Activated CD4-positive, alpha-beta T cell treated with anti-CD3 and anti-CD28 coated beads for 48 hours (primary cell): ENCODE measurements at places on chromosomes 11 and 22.
A peak's percentile ranks its signal among the peaks of the same experiment; 100 is the strongest.

- DNase-seq: no peak
Observed at GRCh38 chr11:44445500-44446365, 119.7 kb upstream of the CD82 start.

GRCh38 chr11:94749369-94749768 is 18.8 kb upstream of the AMOTL1 start:
- DNase-seq: no peak

GRCh38 chr22:32728291-32728690 is 73.2 kb upstream of the TIMP3 start:
- DNase-seq: no peak

DNA sequence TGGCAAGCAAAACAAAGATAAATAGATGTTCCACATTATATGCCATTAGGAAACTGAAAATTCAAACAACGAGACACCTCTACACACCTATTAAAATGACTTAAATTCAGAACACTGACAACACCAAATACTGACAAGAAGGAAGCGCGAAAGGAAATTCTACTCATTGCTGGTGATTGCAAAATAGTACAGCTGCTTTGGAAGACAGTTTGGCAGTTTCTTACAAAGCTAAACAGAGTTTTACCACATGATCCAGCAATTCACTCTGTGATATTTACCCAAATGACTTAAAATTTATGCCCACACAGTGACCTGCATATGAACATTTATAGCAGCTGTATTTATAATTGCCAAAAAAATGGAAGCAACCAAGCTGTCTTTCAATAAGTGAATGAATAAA is 232.6 kb downstream of the CASP12 start:
- DNase-seq: no peak

GRCh38 chr11:113314389-113315301 is at the start of gene TTC12:
Gene TTC12 (plus strand): TSS chr11:113314583. CDS start chr11:113316258, 1,675 bp downstream.
- DNase-seq: peak; percentile 95

GRCh38 chr11:62044639-62045121 is 77.2 kb upstream of the FTH1 start:
- DNase-seq: no peak

GRCh38 chr22:25688627-25689026 is 53.4 kb upstream of the MYO18B start:
- DNase-seq: no peak

DNA sequence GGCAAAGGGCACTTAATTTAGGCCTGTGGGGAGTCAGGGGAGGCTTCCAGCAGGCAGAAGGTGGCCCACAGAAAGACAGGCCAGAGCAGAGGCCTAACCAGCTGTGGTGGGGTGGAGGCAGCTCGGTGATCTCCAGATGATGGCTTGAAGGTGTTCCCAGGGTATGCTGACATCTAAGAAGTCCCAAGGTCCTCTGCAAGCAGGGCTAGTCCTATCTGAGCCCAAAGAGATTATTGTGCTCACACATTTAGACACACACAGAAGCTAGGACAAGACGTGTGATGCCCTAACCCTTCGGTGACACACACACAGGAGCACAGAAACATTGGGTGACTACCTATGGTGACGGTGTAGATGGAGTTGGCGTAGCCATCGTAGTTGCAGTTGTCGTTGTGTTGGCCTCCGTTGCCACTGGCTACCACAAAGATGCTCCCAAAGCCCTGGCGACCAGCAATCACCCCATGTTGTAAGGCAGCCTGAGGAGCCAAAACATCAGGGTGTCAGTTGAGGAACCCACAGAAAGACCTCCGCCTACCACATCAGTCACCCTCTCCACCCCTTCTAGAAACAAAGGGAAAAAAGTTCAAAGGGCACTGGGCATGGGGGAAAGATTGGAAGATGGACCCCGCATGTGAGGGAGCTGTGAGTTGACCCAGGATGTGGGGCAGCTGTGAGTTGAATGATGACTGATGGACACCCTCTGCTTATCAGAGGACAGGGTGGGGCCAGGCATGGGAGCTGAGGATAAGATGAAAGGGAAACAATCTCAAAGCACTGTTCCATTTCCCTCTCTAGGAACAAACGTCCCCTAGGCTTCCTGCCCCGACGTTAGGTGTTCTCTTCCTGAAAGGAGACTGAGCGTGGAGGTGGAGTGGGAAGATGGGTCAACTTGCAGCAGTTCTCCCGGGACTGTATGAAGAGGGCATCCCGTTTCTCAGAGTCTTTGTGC is 7.9 kb downstream of the PCSK7 start:
- no peak for DNase-seq

DNA sequence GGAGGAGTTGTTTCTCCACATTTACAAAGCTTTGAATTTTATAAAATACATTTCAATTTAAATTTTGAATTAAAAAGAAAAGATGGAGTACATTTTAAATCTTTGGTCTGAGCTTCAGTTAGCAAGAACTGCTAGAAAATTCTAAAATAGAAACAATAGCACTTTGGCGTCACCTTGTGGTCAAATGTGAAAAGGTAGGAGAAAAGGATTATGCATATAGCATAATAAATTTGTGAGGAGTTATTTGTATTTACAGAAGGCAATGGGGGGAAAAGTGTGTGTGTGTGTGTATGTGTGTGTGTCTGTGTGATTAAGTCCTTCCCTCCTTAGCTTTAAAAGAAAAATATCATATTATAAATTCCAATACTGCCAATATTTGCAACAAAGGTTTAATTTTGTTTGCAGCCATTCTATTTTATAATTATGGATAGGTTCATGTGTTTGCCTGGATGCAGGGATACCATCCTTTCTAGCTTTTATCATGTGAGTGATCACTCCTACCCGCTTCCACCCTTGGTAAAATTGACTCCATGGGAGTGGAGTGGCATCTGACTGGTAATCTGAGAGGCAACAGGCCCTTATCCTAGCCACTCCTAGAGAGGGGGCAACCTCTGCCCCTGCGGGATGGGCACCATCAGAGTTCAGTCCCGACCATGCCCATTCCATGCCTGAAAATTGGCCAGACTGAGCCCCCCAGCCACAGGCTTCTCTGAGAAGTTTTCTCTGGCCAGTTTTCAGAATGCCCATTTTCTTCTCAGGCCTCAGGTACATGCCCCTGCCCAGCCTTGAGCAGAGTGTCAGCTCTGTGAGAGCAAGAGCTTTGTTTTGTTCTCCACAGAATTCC is 13.6 kb upstream of the LGR4 start:
- peak; percentile 25 for DNase-seq

DNA sequence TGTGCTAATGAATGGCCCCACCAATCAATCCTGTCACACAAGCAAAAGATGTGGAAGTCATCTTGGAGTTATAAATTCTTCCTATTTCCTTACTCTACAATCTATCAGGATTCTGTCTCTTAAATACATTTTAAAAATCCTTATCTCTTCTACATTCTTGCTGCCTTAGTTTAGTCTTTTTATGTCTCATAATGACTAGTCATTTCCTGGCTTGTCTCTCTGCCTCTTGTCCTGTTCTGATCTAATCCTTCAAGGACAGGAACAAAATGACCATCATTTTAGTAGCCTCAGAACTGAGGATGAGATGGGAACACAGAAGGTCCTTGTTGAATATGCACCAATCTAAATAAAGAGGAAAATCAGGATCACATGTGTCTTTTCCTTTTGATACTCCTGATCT is 56.6 kb upstream of the LIN7C start:
- DNase-seq: no peak

DNA sequence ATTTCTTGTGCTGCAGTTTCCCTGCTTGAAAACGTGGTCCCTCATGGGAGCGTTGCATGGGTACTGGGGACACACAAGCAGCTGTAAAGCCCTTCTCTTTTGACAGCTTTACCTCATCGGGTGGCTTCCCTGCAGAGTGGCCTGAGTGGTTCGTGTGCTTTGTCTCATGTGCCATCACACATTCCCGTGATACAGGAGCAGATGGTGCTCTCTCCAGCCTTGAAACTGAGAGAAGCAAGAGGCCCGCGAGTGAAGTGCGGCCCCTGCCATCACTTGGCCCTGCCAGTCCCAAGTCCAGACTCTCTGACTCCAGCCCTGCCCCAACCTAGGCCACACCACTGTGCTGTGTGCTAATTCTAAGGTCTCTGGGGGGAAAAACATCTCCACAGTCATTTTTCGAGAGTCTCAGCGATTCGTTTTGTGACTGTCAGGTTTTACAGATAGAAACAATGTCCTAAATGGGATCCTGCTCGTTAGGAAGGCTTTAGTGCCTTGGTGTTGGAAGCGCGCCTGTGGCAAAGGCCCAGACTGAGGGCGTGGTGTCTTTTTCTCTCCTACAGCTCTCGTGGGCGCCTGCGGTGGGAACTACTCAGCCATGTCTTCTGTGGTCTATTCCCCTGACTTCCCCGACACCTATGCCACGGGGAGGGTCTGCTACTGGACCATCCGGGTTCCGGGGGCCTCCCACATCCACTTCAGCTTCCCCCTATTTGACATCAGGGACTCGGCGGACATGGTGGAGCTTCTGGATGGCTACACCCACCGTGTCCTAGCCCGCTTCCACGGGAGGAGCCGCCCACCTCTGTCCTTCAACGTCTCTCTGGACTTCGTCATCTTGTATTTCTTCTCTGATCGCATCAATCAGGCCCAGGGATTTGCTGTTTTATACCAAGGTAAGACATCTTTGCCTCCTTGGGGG is 64.2 kb downstream of the KREMEN1 start:
- DNase-seq: no peak

DNA sequence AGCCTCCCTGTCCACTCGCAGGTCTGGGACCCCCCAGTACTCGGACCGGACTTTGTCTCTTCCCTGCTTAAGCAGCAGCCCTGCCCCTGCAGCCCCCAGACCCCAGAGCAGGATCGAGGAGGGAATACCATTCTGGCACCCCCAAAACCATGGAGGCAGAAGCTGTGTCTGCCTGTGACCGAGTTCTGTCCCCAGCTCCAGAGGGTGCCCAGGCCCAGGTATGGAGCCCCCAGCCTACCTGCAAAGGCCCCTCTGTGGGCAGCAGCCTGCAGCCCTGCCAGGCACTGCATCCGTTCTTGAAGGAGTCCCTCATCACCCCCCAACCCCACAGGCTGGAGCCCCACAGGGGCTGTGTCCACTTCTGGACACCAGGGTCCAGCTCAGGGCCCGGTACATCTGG is 163.8 kb downstream of the BRD1 start:
- DNase-seq: no peak

GRCh38 chr11:109046284-109046992 is 375.6 kb upstream of the C11orf87 start:
- DNase-seq: no peak

DNA sequence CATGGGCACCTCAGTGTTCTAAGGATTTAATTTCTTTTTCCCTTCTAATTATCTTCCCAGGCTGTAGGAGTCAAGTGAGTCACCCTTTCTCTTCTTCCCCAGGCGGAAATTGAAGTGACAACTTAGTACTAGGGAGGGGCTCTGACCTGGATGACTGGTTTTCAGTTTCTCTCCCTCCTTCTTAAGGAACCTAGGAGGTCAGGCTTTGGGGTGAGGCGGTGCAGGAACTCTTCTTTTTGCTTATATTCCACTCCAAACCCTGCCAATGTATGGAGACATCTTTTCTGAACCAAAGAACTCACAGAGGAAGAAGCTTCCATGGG is 12.6 kb downstream of the ZDHHC5 start:
- no peak for DNase-seq

- no peak for DNase-seq
Observed at GRCh38 chr11:128246364-128246801, 341.0 kb downstream of the ETS1 start.

GRCh38 chr11:103875855-103876510 is 160.5 kb upstream of the DDI1 start:
- DNase-seq: peak; percentile 2

DNA sequence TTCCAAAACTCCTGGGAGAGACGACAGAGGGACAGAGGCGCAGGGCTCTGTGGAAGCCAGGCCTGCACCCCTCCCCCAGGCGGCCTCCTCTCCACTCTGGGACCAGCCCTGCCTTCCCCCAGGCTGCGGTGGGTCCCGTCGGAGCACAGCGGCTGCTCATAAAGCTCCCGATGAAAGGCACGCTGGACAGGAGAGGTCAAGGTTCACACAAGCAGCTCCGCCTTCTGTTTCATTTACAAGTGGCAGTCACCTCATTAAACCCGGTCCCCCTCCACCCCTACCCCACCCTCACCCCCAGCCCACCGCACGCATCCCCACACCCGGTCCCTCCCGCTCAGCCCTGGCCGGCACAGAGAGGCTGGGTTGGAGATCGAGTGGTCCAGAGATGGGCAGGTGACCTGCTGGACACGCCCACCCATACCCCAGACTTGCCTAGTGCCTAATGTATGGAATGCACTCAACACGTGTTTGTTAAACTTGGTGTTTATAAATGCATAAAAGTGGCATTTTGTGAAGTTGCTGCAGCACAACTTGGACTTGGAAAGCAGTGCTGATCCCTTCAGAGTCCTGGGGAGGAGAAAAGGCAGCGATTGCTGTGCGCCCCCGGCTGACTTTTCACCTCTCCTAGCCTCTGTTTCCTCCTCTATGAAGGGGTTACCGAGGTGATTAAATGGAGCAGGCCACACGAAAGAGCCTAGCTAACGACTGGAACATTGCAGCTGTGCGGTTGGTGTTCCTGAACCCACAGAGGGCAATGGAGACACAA is 26.0 kb downstream of the RPUSD4 start:
- no peak for DNase-seq

DNA sequence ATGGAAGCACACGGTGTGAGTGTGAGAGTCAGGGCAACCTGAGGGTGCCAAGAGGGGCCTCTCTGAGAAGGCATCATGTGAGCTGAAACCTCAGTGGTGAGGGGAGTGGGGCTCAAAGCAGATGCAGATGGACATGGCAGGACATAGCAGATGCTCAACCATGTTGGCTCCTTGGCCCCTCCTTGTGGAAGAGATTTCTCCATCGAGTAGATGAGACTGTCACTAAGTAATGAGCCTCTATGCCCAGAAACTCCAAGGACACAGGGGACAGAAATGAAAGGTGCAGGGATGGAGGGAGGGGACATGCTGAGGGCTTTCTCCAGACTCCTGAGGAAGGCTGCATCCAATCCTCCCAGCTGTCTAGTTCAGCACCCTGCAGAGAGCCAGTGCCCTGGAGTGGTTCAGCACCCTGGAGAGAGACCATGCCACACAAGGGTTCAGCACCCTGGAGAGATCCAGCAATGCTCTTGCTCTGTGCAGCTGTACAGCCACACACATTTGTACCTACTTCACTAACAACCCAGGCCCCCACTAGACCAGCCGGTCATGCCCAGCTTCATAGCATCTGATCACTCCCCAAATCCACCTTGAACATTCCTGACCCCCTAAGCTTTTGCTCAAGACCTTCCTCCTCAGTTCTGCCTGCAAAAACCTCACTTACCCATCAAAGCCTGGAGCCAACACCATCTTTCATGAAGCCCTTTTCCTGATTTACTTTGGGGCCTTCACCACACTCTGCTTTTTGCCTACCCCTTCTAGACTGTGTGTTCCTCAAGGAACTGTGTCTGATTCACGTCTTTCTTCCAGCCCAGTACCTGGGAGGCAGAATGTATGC is 252.0 kb downstream of the CTTN start:
- peak; percentile 57 for DNase-seq
